NCI-H1105 (cell line): ENCODE measurements at places on chromosomes 5 and 9.

DNA sequence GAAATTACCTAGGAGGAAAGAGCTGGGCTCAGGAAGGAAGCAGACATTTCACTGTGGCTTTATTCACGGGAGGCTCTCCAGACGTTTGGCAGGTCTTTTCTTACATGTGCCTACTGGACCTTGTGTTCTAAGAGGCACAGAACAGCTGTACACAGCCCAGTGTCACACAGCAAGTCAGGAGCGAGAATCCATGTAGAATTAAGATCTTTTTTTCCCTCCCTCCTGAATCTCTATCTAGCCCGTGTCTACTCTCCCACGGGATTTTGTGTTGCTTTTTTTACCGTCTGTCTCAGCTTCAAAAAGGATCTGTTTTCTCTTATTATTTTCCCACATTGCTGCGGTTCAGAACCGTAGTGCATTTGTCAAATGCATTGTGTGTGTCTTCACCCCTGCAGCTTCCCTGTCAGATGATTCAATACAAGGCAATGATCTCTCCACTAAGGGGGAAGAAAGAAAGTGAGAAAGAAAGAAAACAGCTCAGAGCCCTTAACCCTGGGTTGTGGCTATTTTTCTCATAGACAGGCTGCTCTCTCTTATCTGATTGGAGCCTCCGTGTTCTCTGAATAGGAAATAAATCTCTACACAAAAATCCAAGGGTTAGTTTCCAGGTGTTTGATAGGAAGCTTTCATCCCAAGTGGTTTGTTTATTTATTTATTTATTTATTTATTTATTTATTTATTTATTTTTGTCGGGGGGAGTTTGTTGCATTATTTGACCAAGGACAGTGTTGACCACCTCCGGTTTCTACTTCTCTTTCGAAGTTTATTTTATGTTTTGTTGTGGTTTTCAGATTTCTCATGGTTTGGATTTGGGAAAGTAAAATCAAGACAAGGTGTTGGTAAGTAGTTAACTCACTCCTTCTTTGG, 191.0 kb downstream of the NTRK2 start:
- no peak for DNase-seq

DNA sequence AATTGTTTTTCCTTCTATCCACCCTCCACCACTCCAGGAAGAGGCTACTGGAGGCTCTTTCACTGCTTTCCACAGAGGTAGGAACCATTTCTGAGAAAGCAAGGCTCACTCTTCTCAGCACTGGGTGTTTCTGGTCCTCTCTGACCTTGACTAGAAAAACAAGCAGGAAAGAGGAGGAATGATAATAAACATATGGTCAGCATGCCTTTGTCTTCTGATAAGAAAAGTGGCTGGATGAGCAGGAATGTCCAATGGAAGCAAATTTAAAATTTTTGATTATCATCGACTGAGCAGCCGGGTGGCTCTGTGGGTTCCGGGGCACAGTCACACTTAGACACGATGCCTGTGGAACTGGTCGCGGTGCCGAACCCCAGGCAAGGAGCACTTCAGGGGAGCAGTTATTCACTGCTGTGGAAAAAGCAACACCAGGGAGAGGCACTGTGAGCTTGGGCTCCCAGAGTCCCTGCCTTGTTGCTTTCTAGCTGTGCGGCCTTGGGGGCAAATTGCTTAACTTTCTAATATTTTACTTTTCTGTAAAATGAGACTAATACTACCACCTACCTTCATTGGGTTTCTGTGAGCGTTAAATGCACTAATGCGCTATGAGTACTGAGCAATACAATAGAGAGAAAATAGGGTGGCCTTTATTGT, 157.0 kb upstream of the LHFPL2 start:
- DNase-seq: no peak

DNA sequence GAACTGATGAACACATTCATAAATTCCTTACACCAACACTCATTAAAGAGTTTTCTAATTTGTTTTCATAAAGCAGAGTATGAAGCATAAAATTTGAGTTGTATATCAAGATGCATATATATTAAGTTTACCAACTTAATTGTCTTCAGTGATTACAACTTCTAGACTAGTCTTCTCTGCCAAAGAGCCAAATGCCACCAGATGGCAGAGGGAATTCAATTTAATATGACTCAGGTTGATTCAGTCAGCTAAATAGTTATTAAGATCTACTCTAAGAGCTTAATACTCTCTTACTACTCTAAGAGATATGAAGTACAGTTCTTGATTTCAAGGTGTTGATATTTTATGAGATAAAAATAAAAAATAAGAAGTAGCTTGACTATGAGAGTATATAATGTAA, 53.4 kb downstream of the CDH10 start:
- DNase-seq: no peak

- no peak for DNase-seq
Measured at GRCh38 chr9:127096208-127096607, 26.2 kb downstream of the ANGPTL2 start.

DNA sequence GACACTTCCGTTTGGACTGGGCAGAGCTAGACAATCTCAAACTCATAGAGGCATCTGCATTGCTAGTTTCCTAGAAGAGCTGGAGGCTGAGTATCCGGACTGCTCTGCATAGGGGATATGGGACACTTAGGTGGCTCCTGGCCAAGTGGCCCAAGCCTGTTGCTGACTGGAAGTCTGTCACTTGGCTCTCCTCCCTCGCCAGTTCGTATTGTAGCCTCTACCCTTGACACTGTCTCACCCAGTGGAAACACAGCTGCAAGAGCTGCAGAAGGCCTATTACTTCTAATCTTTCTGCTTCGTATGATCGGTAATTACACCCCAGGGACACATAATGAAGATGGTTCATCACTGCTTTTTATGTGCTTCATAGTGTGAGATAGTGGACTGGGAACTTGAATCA, 34.7 kb downstream of the ITGA1 start:
- no peak for DNase-seq

DNA sequence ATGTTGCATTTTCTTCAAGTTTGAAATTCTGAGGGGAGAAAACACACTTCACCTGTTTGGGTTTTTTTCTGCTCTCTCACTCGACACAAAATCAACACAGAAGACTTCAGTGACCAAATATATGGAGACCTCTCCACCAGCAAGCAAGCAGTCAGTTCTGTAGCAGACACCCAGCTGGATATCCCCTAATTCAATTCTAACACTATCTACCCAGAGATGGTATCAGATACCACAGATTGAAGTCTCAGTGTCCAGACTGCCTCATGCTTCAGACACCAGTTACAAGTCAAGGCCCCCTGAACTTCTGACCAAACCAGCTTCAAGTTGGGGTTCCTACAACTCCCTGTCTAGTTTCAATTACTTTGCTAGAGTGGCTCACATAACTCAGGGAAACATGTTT, 97.8 kb downstream of the INVS start:
- DNase-seq: no peak
